Hepatocyte (in vitro differentiated cells): ENCODE measurements at places on chromosomes 2 and 18.

- DNase-seq: no peak
These were observed 566.4 kb downstream of the ZEB2 start for GRCh38 chr2:143953451-143954030.

- no peak for DNase-seq
These were observed 122.2 kb downstream of the BIRC6 start for GRCh38 chr2:32478889-32479620.

GRCh38 chr2:26346454-26347053, at the start of gene ADGRF3:
TSS of gene ADGRF3 (minus strand) at chr2:26346789. CDS start at chr2:26346234, 555 bp downstream.
- DNase-seq: peak; percentile 76

DNA sequence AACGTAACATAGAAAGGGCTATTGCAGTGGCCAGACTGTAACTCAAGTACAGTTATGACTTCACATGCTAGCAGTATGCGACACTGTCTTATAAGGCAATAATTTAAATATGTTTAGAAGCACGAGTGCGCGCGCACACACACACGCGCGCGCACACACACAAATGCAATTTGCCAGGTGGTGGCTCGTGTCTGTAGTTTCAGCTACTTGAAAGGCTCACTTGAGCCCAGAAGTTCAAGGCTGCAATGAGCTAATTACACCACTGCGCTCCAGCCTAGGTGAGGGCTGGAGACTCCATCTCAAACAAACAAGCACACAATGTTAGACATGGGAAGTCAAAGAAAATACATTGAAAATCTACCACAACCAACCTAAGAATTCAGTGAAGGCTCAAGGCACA, 103.7 kb downstream of the USP34 start:
- DNase-seq: no peak

GRCh38 chr2:157246765-157247407, 10.6 kb upstream of the GALNT5 start:
- DNase-seq: no peak

GRCh38 chr2:20317197-20317596, 33.4 kb downstream of the PUM2 start:
- DNase-seq: no peak

GRCh38 chr2:42425697-42426096, 64.7 kb upstream of the COX7A2L start:
- DNase-seq: no peak

DNA sequence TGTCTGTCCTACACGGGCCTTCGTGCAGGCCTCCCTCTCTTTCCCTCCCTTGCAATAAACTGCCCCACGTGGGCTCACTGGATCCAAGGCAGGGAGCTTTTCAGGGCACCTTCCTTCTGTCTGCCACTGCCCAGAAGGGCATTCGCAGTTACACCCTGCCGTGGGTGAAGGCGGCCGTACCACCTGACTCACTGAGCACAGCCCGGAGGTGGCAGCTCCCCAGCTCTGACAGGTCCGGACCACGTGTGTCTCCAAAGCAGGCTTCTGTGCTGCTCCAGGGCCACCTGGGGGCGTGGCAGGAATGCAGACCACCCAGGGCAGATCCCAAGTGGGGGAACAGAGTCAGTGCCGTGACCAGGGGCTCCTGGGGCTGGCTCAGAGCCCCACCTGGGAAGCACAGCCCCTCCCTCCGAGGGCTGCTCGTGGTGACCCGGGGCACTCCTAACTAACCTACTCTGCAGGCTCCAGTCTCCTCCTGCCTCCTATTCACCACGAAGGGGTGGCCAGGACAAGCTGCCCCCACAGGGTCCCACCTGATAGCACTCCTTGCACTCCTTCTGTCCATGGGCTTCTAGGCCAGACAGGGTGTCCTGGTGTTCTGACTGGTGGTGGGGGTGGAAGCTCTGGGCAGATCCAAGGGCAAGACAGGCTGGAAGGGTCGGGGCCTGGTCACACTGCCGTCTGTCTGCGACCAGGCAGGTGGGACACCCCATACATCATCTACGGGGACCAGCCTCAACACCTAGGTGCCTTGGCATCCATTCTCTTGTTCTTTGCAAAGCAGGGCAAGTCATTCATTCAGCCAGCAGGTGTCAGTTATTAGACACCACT, 9.7 kb downstream of the SNED1 start:
- no peak for DNase-seq

DNA sequence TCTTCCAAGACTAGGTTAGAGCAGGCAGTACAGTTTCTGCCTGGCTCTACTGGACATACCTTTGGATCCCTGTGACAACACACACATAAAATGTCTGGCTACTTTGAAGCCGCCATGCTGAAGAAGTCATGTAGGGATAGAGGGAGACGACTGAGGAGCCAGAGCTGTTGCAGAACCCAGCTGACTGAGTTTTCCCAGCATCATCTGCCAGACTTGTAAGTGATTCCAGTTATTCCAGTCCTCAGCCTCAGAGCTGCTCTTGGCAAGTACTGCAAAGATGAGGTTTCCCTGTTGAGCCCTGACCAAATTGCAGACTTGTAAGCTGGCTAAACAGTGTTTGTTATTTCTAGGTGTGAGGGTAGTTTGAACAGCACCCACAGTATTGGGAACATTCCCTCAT, 31.5 kb upstream of the TSPYL6 start:
- no peak for DNase-seq
